ENCODE measurements at places on chromosomes 12 and 14. TPM values are rescaled to one million over a fixed set of nuclear protein-coding genes. Genes with fewer than 3 reads are reported as not detected.

Gene PLEKHG7
- 0.19 TPM for polyA plus RNA-seq

Gene LRP1-AS
- 0.15 TPM for polyA plus RNA-seq

Gene CAPZA3
- not detected for polyA plus RNA-seq

Gene GPHN
- polyA plus RNA-seq, result 26.2 TPM

Gene SERPINA12
- polyA plus RNA-seq, result 0.54 TPM

Gene PAN2
- polyA plus RNA-seq, result 20.8 TPM

Gene LRRC10
- not detected for polyA plus RNA-seq

Gene HNRNPC
- polyA plus RNA-seq, result 716 TPM

Gene SERPINA9
- polyA plus RNA-seq, result not detected

Gene PRB2
- polyA plus RNA-seq, result not detected

Gene SERPINA6
- polyA plus RNA-seq, result not detected

Gene C12orf42
- not detected for polyA plus RNA-seq

Gene TCL1B
- polyA plus RNA-seq, result not detected

Gene ATN1
- polyA plus RNA-seq, result 50.6 TPM

Gene PLEKHD1
- polyA plus RNA-seq, result 0.03 TPM

Gene ABCD2
- not detected for polyA plus RNA-seq

Gene CLEC14A
- 0.45 TPM for polyA plus RNA-seq

Gene MUCL1
- not detected for polyA plus RNA-seq
